ENCODE measurements at places on chromosomes 3 and 15.

DNA sequence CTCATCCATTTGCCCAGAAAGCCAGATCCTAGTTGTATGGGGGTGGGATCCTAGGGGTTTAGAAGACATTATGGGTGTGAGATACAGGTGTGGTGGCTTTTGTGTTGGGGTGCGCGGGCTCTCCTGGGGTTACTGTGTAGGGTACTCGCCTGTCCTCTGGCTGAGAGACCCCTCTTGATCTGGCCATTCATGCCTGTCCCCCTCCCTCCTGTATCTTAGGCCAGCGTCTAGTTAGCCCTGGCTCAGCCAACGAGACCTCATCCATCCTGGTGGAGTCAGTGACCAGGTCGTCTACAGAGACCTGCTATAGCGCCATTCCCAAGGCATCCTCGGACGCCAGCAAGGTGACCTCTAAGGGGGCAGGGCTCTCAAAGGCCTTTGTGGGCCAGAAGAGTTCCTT is 41.4 kb downstream of the DNASE1L3 start:
- no peak for DNase-seq

- no peak for DNase-seq
Measured at GRCh38 chr15:67305506-67305905, 50.9 kb downstream of the IQCH start.

- DNase-seq, result no peak
Measured at GRCh38 chr3:165390166-165390565, 194.0 kb upstream of the SLITRK3 start.

- DNase-seq, result no peak
Measured at GRCh38 chr15:58212909-58213526, 74.8 kb downstream of the AQP9 start.

DNA sequence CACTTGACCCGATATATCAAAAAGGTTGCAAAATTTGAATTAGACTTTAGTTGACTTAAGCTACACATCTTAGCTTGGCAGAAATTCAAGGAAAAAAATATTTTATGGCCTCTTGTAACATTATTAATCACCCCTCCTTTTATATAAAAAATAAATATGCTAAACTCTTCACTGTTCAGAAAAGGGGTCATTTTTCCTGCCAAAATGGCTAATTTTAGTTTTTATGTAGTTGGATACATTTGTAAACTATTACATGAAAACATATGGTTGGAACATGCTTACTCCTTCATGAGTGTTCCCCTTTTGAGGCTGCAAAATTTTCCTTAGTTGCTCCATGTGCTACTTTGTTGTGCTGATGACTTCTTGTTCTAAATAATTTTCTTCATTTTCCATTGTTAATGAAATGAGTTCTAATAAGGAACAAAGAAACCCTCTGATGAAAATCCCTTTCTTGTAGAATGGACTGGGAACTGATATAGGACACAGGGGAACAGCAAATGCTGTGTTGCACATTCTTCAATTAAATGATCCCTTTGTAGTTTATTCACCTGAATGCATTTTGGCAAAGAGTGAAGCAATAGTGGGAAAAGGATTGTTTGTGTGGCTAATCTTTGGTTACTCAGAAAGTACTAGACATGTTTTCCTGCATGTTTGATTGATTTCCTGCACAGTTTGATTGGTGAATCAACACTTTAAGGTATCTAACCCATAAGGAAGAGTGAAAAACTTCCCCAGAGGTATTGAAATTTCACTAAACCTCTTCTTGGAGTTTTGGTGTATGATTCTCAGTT is 349.3 kb downstream of the TIGIT start:
- DNase-seq, result no peak

GRCh38 chr3:134368751-134369105 is 5.5 kb downstream of the AMOTL2 start:
- no peak for DNase-seq

GRCh38 chr15:58285212-58285920 is 146.4 kb upstream of the LIPC start:
- DNase-seq, result no peak

DNA sequence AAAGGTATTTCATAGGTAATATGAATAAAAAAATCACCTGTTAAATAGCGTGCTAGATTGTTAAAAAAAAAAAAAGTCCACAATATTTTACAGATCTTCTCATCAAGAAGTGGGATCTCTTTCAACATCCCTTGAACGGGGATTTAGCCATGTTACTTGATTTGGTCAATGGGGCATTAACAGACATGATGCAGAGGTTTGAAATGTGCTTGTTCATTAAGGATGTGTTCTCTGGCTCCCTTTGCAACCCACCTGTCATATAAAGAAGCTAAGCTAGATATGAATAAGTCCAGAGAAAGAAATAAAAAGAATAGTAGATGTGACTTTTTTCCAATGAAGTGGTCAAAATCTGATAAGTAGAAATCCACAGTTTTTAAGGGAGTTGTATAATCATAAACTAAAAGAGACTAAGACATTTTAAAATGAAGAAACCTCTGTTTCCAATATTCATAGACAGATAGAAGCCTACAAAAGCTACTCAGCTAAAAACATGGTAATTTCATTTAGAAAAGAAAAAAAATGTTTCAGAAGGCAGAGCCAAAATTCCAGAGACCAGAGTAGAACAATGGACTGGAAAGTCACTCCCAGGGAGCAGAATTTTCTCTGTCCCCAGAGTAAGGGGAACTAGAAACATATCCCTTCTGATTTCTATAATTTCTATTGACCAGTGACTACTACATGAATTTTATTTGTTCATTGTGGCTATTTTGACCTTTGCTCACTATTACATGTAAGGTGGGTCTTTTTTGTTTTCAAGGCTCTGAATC is 79.2 kb downstream of the PLSCR2 start:
- DNase-seq, result no peak

GRCh38 chr3:29004885-29005599 is 275.8 kb upstream of the RBMS3 start:
- DNase-seq, result no peak

DNA sequence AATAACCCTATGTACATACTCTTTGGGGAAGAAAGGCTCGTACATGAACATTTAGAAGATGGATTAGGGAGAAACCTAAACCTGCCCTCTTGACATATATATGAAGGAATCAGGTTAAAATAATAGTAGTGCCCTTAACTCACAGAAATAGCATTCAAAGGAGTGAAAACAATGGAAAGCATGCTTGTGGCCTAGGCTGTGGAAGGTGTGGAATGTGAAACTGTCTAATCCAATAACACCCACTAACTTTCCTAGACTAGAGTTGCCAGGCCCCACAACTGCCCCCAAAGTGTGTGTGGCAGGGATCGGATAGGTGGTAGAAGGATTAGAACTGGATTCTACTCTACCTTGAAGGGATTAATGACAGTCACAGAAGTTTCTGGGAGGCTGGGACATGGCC is 317.4 kb upstream of the LRRFIP2 start:
- no peak for DNase-seq

DNA sequence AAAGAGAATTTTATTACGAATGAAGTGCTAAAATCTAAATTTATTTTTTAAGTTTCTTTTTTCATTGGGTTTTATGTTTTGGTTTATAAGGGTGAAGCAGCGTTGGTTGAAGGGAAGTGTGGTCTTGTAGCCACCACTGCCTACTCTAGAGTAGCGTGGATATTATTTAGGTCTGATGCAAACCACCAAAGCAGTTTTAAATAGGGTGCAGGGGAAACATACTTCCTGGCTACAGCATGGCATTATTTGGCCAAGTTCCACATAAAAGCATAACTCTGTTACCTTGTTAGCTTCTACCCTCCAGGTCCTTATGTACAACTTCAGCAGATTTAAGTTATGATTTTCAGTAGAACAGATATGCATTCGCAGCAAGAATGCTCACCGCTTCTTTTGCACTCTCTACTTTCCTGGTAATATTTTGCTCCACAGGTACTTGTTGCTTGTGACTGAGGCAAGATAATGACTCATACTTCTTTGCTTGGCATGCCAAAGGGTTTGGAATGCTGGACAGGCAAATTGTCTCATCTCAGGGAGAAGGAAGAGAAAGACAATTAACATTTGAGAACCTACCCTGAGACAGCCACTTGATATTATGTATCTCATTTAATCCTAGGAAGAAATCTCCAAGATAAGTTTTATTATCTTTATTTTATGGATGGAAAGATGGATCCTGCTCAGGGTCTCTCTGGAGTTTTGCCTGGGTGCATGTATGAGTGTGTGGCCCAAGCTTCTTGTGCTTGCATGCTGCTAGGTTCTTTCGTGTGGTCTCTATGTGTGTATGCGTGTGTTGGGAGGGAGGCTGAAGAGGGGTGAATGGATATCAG is 5.4 kb downstream of the TGFBR2 start:
- no peak for DNase-seq

DNA sequence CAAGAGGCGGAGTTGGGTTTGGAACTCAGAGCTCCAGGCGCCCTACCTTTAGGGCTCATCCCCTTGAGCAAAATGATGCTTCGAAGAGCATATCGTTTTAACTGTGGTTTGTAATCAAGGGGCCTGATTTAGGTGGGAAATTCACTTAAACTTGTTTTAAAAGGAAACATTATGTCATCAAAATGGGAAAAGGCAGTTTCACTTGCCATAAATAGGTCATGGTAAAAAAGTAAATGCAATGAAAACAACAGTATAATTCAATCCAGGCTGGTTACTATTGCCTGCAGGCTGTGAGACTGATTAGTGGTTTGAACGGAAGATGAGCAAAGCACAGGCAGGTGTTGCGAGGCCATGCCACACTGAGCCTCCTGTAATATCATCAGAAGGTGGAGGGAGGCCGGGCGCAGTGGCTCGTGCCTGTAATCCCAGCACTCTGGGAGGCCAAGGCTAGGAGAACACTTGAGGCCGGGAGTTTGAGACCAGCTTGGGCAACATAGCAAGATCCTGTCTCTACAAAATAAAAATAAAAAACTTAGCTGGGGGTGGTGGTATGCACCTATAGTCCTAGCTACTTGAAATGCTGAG is 2.1 kb downstream of the HDAC11 start:
- no peak for DNase-seq

GRCh38 chr3:108410531-108410984 is 99.8 kb downstream of the MYH15 start:
- no peak for DNase-seq

GRCh38 chr3:148625991-148626390 is 71.7 kb upstream of the AGTR1 start:
- DNase-seq, result no peak

GRCh38 chr15:81297603-81298575 is 26.1 kb downstream of the STARD5 start:
- DNase-seq, result no peak

GRCh38 chr3:111324151-111324550 is 217.8 kb upstream of the CD96 start:
- DNase-seq, result no peak

GRCh38 chr15:81747482-81747881 is 298.3 kb downstream of the MEX3B start:
- DNase-seq, result no peak

DNA sequence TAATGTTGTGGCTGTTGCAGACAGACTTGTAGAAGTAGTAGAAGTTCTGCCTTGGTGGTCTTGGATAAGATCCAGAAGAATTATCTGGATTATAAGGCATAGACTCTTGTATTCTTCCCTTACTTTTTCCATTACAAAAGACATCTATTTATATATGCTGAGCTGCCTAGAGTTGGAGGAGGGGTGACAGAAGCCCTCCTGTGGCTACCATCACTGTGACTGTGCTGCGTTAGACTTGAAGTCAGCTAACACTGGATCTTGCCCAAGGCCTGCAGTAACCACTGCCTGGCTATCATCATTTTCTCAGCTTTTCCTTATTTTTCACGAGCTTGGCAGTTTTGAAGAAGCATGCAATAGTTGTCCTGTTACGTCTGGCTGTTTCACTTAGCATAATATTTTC is 684.8 kb upstream of the BCHE start:
- no peak for DNase-seq

DNA sequence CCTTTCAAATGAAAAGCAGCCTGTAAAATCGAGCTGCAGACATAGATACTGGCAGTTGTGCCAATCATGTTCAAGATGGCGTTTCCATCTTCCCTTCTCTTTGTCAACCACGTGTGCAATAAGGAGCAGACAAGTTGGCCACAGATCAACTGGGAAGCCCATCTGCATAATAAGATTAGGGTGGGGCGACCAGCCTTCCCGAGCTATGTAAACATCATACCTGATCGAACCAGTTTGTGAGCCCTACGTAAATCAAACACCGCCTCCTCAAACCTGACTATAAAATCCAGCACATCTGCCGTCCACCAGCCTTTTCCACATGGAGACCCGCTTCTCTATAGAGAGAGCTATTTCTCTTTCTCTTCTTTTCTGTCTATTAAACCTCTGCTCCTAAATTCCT is 37.2 kb downstream of the TRIM42 start:
- DNase-seq, result no peak

DNA sequence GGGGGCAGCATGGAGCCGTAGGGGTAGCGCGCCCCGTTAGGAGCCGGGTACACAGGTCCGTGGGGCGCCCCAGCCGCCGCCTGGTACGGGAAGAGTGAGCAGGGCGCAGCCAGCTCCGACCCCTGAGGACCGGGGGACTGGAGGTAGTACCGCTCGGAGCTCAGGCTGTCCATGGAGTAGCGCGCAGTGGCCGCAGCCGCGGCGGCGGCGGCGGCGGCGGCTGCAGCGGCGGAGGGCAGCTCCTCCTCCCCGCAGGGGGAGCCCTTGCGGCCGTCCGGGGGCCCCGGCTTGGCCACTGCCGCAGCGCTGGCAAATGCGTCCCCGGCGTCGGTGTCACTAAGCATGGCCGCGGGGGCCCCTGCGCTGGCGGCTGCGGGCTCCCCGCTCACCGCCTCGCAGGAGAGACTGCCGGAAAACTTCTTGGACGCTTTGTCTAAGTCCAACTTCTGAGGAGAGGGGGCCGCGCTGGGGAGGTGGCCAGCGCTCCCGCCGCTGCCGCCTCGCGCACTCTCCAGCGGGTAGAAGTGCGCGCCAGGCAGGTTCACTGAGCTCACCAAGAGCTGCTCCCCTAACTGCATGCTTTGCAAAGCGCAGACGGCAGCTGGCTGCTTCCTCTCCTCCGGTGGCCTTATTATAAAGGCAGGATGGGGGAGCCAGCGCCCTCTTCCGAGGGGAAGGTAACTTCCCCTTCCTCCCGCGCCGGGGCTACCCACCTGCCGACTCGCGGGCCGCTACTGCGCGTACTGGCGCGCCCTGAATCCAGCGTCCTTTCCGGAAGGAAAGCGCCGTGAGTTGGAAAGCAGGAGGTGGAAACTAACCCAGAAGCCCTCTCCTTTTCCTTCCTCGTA is at the start of gene EOMES:
Gene EOMES, minus strand, starts transcription at position 607 of the 848 bp plus-strand sequence. Its CDS starts 29 bp downstream, at position 578.
- DNase-seq, result no peak

- DNase-seq, result no peak
Measured at GRCh38 chr3:124322309-124322880, 330.5 kb upstream of the ROPN1 start.

DNA sequence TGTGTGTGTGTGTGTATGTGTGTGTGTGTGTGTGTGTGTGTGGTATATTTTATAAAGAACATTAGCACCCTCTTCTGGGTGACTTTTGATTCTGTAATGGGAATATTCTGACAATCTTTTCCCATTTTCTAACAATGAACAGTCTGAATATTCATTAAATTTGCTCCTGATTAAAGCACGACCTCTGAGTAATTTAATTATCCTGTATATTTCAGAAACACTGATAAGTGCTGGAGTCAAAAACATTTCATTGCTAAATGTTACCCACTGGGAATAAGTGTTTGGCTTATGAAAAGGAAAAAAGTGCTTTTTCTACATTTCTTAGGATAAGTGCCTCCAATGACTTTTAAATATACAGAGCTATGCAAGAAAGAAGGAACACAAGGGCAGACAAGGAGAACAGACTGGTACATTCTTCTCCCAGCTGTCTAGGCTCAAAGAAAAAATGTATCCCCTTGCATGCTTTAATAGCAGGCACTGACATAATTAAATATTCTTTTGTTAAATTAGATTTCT is 32.3 kb upstream of the SYNPR start:
- DNase-seq, result no peak

Data from stimulated activated CD4-positive, alpha-beta T cell treated with anti-CD3 and anti-CD28 coated beads, Interleukin-1b, Interleukin-23, amount 100 ng/mL, for 1 hour (primary cell).